Tibial nerve (tissue), 4 donors: ENCODE measurements at places on chromosomes 5 and 9. TPM values are rescaled to one million over a fixed set of nuclear protein-coding genes. Genes with fewer than 3 reads are reported as not detected.

DNA sequence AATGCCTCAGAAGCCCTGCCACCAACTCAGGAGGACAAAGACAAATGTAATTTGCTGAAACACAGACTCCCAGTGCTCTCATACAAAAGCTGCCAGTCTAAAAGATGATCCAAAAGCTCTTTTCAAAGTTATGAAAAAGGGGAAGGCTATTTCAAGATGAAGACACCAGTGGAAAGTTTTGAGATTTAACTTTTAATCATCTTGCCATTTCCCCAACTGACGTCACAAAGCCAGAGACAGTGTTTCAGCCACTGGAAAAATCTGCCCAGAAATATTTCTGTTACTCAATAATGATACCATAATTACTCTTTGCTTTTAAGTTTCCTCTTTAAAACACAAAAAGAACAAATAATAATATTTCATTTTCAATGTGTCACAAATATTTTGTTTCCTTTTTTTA, 20.9 kb downstream of the ENG start:
- H3K4me3 ChIP-seq: no peak overlapping the region
- H3K4me1 ChIP-seq: no peaks in the 10 kb centered on the region
- peak overlapping the region; percentile 98 for H3K27ac ChIP-seq
- no peaks in the 10 kb centered on the region for H3K36me3 ChIP-seq

DNA sequence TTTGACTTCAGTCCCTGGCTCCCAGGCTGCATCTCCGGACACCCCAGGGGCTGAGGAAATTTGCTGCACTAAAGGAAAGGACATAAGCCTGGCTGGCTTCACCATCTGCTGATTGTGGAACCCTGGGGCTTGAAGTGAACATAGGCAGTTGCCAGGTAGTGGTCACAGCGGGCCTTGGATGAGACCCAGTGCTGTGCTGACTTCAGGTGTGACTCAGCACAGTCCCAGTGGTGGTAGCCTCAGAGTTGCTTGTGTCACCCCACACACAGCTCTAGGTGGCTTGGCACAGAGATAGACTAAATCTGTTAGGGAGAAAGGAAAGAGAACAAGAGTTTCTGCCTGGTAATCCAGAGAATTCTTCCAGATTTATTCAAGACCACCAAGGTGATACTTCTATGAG, 36.1 kb upstream of the RUSC2 start:
- H3K27me3 ChIP-seq: no peaks in the 10 kb centered on the region
- H3K4me1 ChIP-seq: no peaks in the 10 kb centered on the region
- H3K27ac ChIP-seq: no peak overlapping the region
- H3K36me3 ChIP-seq: no peaks in the 10 kb centered on the region
- DNase-seq: no peak

GRCh38 chr5:5523066-5523505, 100.6 kb downstream of the ICE1 start:
- H3K27ac ChIP-seq: no peak overlapping the region
- H3K4me3 ChIP-seq: no peak overlapping the region
- no peaks in the 10 kb centered on the region for H3K4me1 ChIP-seq
- no peak for DNase-seq
- H3K27me3 ChIP-seq: no peaks in the 10 kb centered on the region

PKD2L2 gene
- total RNA-seq: not detected

F2RL1 gene
- not detected for total RNA-seq

SLC25A2 gene
- 4.8 TPM for total RNA-seq

- H3K4me1 ChIP-seq: no peaks in the 10 kb centered on the region
- H3K36me3 ChIP-seq: no peaks in the 10 kb centered on the region
- no peak overlapping the region for H3K27ac ChIP-seq
- no peaks in the 10 kb centered on the region for H3K27me3 ChIP-seq
Measured at GRCh38 chr9:100466171-100466828, 6.6 kb upstream of the TMEFF1 start.

AHRR gene
- total RNA-seq: 1.0 TPM

PLAC8L1 gene
- total RNA-seq: not detected

C1QTNF3 gene
- total RNA-seq: 9.4 TPM

DNA sequence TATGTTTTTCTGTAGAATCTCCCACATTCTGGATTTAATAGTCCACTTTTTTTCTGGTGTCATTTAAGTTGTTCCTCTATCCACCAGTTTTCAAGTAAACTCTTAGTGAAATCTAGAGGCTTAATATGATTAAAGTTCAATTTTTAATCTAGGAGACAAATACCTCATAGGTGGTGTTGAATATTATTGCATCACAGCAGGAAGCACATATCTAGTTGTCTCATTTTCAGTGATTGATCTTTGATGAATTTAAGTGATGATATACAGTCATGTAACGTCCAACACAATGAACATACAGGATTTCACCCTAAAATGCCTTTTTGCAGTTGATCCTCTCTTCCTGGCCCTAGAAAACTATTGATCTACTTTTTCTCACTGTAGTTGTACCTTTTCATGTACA, 152.3 kb downstream of the NIPBL start:
- no peak for DNase-seq
- H3K4me3 ChIP-seq: no peak overlapping the region
- H3K27me3 ChIP-seq: no peaks in the 10 kb centered on the region
- no peaks in the 10 kb centered on the region for H3K4me1 ChIP-seq

GRCh38 chr5:138336952-138337684, 948 bp upstream of the FAM53C start:
- no peaks in the 10 kb centered on the region for H3K27me3 ChIP-seq
- H3K4me3 ChIP-seq: peak overlapping the region; percentile 68
- H3K27ac ChIP-seq: peak overlapping the region; percentile 99
- H3K4me1 ChIP-seq: peaks cover 21% of the 10 kb centered on the region
- peak; percentile 78 for DNase-seq

GRCh38 chr5:159128070-159128541, 28.4 kb upstream of the EBF1 start:
- H3K36me3 ChIP-seq: no peaks in the 10 kb centered on the region
- H3K4me3 ChIP-seq: no peak overlapping the region
- no peaks in the 10 kb centered on the region for H3K4me1 ChIP-seq

- H3K36me3 ChIP-seq: no peaks in the 10 kb centered on the region
- no peaks in the 10 kb centered on the region for H3K4me1 ChIP-seq
- H3K27ac ChIP-seq: no peak overlapping the region
- no peak overlapping the region for H3K4me3 ChIP-seq
- no peaks in the 10 kb centered on the region for H3K27me3 ChIP-seq
Measured at GRCh38 chr5:26121338-26121737, 917.0 kb downstream of the CDH9 start.

- H3K27me3 ChIP-seq: no peaks in the 10 kb centered on the region
- H3K4me3 ChIP-seq: no peak overlapping the region
- DNase-seq: no peak
- no peak overlapping the region for H3K27ac ChIP-seq
- peaks cover 7% of the 10 kb centered on the region for H3K4me1 ChIP-seq
Measured at GRCh38 chr9:33467526-33467925, 6.2 kb downstream of the NOL6 start.

DAPK1 gene
- 68.0 TPM for total RNA-seq

COX7C gene
- total RNA-seq: 256 TPM

C8G gene
- not detected for total RNA-seq

DNA sequence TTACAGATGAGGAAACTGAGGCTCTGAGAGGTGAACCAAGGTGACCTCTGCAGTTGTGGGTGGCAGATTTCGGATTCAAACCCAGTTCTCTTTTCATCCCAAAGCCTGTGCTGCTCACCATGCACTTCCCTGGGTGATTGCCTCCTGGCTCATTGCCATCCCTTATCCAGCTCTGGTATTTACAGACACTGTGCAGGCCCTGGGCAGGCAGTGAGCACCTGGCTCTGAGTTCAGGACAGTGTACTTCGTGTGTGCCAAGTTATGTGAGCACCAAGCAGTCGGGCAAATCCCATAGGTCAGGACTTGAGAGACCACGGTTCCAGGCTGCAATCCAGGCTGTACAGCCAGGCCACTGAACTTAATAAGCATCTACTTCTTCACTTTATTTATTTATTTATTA, 1.4 kb downstream of the LRSAM1 start:
- no peaks in the 10 kb centered on the region for H3K27me3 ChIP-seq
- DNase-seq: no peak
- H3K36me3 ChIP-seq: peaks cover 7% of the 10 kb centered on the region

DNA sequence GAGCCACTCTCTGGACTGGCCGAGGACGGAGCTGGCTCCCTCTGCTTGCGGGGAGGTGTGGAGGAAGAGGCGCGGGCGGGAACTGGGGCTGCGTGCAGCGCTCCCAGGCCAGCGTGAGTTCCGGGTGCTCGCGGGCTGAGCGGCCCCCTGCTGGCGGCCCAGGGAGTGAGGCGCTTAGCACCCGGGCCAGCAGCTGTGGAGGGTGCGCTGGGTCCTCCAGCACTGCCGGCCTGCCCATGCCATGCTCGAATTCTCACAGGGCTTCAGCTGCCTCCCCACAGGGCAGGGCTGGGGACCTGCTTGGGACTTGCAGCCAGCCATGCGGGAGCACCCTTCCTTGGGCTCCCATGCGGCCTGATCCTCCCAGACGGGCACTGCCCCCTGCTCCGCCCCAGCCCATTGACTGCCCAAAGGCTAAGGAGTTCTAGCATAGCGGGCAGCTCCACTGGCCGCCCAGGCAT, 416.9 kb downstream of the MRPS30 start:
- H3K4me1 ChIP-seq: no peaks in the 10 kb centered on the region
- no peaks in the 10 kb centered on the region for H3K27me3 ChIP-seq
- H3K36me3 ChIP-seq: no peaks in the 10 kb centered on the region
- H3K27ac ChIP-seq: no peak overlapping the region
- H3K4me3 ChIP-seq: no peak overlapping the region
- DNase-seq: no peak

- peaks cover 37% of the 10 kb centered on the region for H3K4me1 ChIP-seq
- H3K36me3 ChIP-seq: no peaks in the 10 kb centered on the region
- no peak for DNase-seq
- H3K27me3 ChIP-seq: no peaks in the 10 kb centered on the region
- peak within 1 kb of the TSS; percentile 74 for H3K4me3 ChIP-seq
- H3K27ac ChIP-seq: peak within 1 kb of the TSS; percentile 92
Measured at GRCh38 chr5:181204826-181205760, at the start of gene TRIM7. TSS of gene TRIM7 (minus strand) at chr5:181205196. CDS start at chr5:181205110, 86 bp downstream.

- peaks cover 5% of the 10 kb centered on the region for H3K4me1 ChIP-seq
- no peak for DNase-seq
- H3K36me3 ChIP-seq: no peaks in the 10 kb centered on the region
- no peaks in the 10 kb centered on the region for H3K27me3 ChIP-seq
- H3K4me3 ChIP-seq: no peak overlapping the region
Measured at GRCh38 chr9:20569525-20569924, 52.8 kb downstream of the MLLT3 start.

SCGB3A2 gene
- total RNA-seq: not detected

DNA sequence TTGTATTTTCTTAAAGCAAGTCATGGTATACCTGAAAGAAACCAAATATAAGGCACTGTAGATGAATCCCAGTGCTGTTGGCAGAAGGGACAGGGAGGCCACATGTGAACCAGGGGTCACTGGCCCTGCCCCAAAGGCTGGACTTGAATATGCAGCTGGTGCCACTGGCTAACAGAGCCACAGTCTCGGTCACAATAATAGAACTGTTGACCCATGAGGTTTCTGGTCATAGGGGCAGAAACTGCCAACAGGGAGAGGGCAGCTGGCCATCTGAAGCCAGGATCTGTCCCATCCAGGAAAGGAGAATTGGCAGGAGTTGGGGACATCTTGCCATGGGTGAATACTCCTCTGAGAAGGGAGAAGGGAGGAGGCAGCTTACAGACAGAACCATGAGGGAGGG, 31.9 kb downstream of the PALM2AKAP2 start:
- no peak overlapping the region for H3K27ac ChIP-seq
- no peak for DNase-seq
- no peaks in the 10 kb centered on the region for H3K27me3 ChIP-seq
- no peak overlapping the region for H3K4me3 ChIP-seq

- no peak for DNase-seq
- H3K36me3 ChIP-seq: no peaks in the 10 kb centered on the region
- no peaks in the 10 kb centered on the region for H3K4me1 ChIP-seq
- H3K27ac ChIP-seq: no peak overlapping the region
- no peaks in the 10 kb centered on the region for H3K27me3 ChIP-seq
Measured at GRCh38 chr9:21711504-21711903, 90.9 kb upstream of the MTAP start.

IER5L gene
- total RNA-seq: 27.3 TPM

DNA sequence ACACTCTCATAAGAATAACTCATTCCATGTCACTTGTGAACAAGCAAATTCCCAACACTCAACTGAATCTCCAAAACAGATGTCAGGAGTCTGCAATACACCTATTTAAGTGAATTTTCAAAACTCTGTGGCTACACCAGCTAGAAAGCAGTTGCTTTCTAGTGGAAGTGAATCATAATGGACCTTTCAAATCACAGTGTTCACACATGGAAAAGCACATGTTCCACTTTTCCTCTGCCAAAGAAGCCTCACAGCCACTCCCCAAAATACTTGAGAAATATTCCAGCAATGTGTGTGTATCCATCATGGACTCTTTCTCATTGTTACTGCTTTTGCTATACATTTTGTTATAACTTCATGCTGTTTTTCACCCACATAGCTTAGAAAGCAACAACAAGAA, 17.4 kb downstream of the MARCHF3 start:
- H3K4me1 ChIP-seq: no peaks in the 10 kb centered on the region
- no peaks in the 10 kb centered on the region for H3K36me3 ChIP-seq
- no peaks in the 10 kb centered on the region for H3K27me3 ChIP-seq
- H3K27ac ChIP-seq: no peak overlapping the region
- H3K4me3 ChIP-seq: no peak overlapping the region

ADRA1B gene
- 3.6 TPM for total RNA-seq

DNA sequence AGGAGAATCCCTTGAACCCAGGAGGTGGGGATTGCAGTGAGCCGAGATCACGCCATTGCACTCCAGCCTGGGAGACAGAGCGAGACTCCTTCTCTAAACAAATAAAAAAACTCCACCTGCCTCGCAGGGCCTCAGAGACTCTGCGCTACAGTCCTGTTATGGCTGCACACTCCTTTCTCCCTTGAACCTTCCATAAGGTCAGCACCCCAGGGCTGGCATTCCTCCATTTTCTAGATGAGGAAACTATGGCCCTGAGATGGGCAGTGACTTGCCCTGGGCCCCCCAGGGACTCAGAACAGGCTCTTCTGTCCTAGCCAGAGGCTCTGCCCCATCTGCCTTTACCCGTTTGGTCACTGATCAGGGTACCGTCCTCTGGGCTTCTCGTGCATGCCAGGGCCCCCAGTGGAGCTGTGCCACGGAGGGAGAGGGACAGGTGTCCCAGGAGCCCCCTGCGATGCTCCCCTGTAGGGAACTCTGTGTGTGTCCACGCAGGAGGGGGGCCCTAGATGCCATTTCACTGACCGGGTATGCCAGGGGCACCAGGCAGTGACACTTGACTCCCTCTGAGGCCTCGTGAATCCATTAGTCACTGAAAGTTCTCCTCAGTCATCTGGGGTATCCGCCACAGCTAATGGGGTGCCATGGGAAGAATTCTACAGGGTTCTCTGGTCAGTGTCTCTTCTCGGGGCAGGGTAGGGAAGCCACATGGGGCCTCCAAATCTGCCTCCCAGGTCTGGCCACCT, 16.2 kb downstream of the RALGDS start:
- H3K27me3 ChIP-seq: no peaks in the 10 kb centered on the region
- H3K36me3 ChIP-seq: peaks cover 99% of the 10 kb centered on the region
- no peak for DNase-seq
- no peak overlapping the region for H3K4me3 ChIP-seq
- H3K4me1 ChIP-seq: peaks cover 7% of the 10 kb centered on the region

TSSK1B gene
- total RNA-seq: 0.63 TPM

GRCh38 chr9:68653141-68653595, 51.9 kb upstream of the PIP5K1B start:
- DNase-seq: no peak
- no peak overlapping the region for H3K27ac ChIP-seq
- no peaks in the 10 kb centered on the region for H3K36me3 ChIP-seq
- H3K4me3 ChIP-seq: no peak overlapping the region
- H3K27me3 ChIP-seq: no peaks in the 10 kb centered on the region

- no peaks in the 10 kb centered on the region for H3K4me1 ChIP-seq
- H3K36me3 ChIP-seq: peaks cover 6% of the 10 kb centered on the region
- H3K27me3 ChIP-seq: no peaks in the 10 kb centered on the region
- no peak for DNase-seq
Measured at GRCh38 chr9:127175764-127176163, 53.3 kb upstream of the ANGPTL2 start.

C9orf153 gene
- 2.9 TPM for total RNA-seq
